Spleen (tissue), 13 donors: ENCODE measurements at places on chromosomes 2 and 18. TPM values are rescaled to one million over a fixed set of nuclear protein-coding genes. Genes with fewer than 3 reads are reported as not detected.

GRCh38 chr2:216133397-216133796 is 24.2 kb downstream of the XRCC5 start:
- H3K27ac ChIP-seq: no peak overlapping the region
- no peaks in the 10 kb centered on the region for H3K27me3 ChIP-seq
- peaks cover 98% of the 10 kb centered on the region for H3K36me3 ChIP-seq
- no peak for DNase-seq
- H3K4me1 ChIP-seq: peaks cover 33% of the 10 kb centered on the region
- no peak overlapping the region for H3K4me3 ChIP-seq

DNA sequence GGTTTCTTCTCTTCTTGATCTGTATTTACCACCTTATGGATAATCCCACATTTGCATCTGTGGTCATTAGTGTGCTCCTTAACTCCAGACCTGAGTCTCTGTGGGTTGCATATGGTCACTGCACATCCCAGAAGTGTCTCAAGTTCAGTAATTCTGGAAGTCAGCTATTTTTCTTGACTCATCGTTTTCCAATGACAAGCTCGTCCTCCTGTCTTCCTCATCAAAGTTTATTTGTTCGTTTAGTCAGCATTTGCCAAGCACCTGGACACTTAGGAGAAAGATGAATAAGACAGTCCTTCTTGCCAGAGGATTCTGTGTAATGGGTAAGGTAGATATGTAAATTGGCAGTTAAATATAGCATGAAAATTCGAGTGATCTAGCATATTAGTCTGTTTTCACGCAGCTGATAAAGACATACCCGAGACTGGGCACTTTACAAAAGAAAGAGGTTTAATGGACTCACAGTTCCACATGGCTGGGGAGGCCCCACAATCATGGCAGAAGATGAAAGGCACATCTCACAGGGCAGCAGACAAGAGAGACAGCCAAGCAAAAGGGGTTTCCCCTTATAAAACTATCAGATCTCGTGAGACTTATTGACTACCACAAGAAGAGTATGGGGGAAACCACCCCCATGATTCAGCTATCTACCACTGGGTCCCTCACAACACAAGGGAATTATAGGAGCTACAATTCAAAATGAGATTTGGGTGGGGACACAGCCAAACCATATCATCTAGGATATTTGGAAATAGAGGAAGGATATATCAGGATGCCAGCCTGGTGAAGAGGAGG is 19.4 kb downstream of the FASTKD2 start:
- H3K4me1 ChIP-seq: no peaks in the 10 kb centered on the region
- no peaks in the 10 kb centered on the region for H3K27me3 ChIP-seq

DNA sequence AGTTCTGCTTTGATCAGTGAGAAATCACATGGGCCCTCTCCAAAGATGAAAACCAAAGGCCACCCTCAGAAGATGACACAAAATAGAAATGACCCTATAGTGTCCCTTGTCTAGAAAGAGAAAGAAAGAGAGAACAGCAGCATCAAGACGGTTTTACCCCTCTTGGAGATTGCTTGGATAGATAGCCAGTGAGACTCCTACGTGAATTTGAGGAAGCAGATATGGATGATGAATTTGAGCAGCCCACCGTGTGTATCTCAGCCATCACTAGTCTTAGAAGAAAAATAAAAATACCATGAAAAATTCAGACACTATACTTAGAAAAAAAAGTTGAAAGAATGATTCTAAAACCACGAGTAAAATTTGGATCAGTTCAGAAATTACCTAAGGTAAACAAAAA is 329.1 kb upstream of the CNTNAP5 start:
- H3K36me3 ChIP-seq: no peaks in the 10 kb centered on the region
- H3K4me1 ChIP-seq: no peaks in the 10 kb centered on the region
- H3K27me3 ChIP-seq: no peaks in the 10 kb centered on the region
- no peak for DNase-seq

The MEX3C gene
- total RNA-seq: 52.5 TPM

- peak; percentile 87 for DNase-seq
- H3K4me1 ChIP-seq: peaks cover 21% of the 10 kb centered on the region
- H3K4me3 ChIP-seq: peak overlapping the region; percentile 63
- H3K27ac ChIP-seq: peak overlapping the region; percentile 51
- no peaks in the 10 kb centered on the region for H3K36me3 ChIP-seq
Measured at GRCh38 chr2:113157118-113157896, 16.5 kb upstream of the PSD4 start.

The ZEB2 gene
- 262 TPM for total RNA-seq

DNA sequence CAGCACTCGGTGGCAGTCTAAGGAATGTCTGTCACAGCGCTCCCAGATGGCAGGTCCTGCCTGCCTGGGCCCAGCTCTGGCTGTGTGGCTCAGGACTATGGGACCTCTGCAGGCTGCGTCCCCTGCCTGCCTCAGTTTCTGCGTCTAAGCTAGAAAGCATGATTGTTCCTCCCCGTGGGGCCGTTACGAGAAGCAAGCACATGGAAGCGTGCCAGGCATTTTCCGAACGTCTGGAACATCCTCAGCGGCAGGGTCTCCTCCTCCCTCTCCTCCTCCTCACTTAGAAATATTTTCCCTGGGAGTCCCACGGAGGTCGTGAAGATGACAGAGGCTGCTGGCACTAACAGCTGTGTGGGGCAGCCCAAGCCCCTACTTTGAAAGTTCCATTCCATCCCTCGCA is 43.3 kb downstream of the LRRFIP1 start:
- peaks cover 40% of the 10 kb centered on the region for H3K4me1 ChIP-seq
- peak overlapping the region; percentile 55 for H3K27ac ChIP-seq
- H3K4me3 ChIP-seq: no peak overlapping the region
- H3K27me3 ChIP-seq: no peaks in the 10 kb centered on the region
- peak; percentile 73 for DNase-seq

The DHX57 gene
- 20.5 TPM for total RNA-seq

DNA sequence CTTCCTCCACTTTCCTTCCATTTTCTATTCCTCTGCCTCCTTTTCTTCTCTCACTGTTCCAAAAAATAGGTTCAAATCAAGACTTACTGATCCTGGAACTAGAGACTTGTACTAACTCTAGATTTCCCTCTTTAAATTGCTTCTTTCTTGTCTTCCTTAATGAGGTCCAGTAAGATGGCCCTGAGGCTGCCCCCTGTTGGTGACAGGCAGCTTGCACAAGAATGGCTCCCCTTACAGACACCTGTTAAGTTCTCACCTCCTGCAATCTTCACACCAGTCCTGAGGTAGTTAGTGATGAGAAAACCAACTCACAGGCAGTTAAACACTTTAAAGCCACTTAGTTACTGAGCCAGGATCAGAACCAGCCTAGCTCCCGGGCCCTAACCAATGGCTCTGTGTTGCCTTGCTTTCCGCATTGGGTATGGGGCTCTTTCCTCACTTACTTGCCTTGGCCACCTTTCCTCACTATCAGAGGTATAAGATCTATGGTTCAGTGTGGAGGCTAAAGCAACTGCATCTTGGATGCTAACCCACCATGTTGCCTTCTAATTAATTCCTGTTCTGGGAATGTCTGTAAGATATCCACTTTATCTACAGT is 130.6 kb downstream of the AKAIN1 start:
- H3K27me3 ChIP-seq: no peaks in the 10 kb centered on the region
- no peak for DNase-seq
- no peaks in the 10 kb centered on the region for H3K4me1 ChIP-seq
- H3K4me3 ChIP-seq: no peak overlapping the region
- H3K27ac ChIP-seq: no peak overlapping the region

The GRB14 gene
- 0.97 TPM for total RNA-seq

DNA sequence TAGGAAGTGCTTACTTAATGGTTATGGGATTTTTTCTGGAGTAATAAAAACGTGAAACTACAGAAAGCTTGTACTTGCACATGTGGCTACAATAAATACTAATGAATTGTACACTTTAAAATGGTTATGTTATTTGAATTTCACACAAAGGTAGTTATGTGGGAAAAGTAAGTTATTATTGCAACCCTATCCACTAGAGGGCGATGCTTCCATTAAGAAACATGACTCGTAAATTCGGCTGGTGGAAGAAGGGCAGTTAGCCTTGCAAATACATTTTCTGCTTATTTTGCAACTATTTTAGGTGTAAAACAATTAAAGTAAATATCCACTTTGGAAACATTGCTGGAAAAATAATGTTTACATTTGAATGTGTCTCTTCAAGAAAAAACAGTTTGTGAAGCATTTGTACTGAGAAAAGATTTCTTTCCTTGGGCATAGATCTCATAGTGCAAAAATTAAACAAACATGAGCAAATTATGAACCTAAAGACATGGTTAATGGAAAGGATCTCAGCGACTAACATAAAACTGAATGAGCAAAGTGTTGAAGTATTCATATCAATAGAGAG is 68.1 kb upstream of the CSRNP3 start:
- DNase-seq: no peak
- H3K36me3 ChIP-seq: no peaks in the 10 kb centered on the region
- H3K27ac ChIP-seq: no peak overlapping the region
- H3K4me1 ChIP-seq: peaks cover 4% of the 10 kb centered on the region

DNA sequence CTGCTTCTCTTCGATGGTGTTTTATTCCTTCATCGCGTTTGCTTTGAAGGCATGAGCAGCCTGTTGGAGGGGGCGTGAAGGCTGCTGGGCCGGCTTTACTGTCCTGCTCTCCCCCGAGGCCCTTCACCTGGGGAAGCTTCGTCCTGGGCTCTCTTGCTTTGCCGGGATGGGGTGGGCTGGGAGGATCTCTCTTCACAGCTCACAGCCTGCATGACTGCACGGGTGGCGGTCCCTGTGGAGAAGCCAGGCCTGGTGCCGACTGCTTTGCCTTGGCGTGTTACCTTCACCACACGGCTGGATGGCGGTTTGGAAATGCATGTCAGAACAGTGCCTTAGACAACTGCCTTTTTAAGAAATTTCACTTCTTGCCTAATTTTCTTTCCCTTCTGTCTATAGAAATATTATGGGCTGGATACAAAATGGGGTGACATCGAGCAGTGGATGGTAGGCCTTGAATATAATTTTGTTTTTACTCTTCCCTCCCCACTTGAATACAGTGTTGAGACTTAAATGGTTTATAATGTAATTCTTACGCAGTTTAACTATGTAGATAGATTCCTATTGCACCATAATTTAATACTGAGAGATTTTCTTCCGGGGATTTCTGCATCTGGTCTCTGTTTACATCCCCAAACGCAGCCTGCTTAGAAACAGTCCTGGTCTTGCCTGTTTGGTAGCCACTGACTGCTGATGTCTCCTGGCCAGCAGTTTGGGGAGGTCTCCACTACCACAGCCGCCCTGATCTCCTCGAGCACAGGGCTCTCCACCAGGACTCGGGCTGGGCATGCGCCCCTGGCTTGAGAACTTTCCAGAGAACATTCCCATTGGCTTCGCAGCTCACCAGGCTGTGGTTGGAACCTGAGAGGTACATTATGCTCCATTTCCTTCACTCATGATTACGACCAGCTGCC is 81.0 kb upstream of the RBM44 start:
- no peak overlapping the region for H3K4me3 ChIP-seq
- no peaks in the 10 kb centered on the region for H3K27me3 ChIP-seq
- H3K27ac ChIP-seq: no peak overlapping the region
- DNase-seq: no peak
- peaks cover 38% of the 10 kb centered on the region for H3K36me3 ChIP-seq
- H3K4me1 ChIP-seq: peaks cover 17% of the 10 kb centered on the region

DNA sequence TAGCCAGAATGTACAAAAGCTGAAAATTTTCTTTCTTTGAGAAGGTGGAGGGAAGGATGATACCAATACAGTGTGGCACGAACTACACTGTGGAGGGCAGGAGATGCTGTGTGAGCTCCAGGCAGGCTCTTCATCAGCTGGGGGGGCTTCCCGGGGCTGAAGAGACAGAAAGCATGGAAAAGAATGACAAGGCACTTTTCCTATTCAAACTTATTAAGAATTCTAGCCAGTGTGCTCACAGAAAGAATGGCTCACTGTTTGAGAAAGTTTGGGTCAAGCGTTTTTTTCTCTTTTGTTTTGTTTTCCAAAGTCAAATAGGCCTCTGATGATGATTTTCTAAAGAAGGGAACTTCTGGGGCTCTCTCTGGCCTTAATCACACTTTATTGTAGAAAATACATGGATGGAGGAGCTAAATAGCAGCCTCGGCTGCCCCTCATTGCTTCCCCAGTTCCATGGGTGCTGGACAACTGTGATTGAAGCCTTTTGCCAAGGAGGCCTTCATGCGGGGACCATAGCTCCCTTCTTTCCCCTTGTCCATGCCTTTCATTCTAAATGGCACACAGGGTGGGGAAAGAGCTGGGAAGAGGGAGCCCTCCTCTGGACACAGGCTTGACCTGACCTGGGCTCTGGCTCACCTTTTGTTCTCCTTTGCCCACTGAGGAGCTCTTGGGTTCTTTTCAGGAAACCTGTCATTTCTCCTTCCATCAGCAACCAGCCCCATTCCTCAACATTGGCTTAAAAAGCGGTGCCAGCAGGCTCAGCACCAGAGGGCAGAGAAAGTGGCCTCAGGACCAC is 130.6 kb downstream of the TDRD15 start:
- no peak for DNase-seq
- no peaks in the 10 kb centered on the region for H3K36me3 ChIP-seq
- H3K27me3 ChIP-seq: no peaks in the 10 kb centered on the region
- no peak overlapping the region for H3K27ac ChIP-seq
- peaks cover 4% of the 10 kb centered on the region for H3K4me1 ChIP-seq

- H3K27ac ChIP-seq: no peak overlapping the region
- no peak for DNase-seq
- H3K4me1 ChIP-seq: peaks cover 73% of the 10 kb centered on the region
Measured at GRCh38 chr2:200453853-200454534, 55.9 kb downstream of the KCTD18 start.

DNA sequence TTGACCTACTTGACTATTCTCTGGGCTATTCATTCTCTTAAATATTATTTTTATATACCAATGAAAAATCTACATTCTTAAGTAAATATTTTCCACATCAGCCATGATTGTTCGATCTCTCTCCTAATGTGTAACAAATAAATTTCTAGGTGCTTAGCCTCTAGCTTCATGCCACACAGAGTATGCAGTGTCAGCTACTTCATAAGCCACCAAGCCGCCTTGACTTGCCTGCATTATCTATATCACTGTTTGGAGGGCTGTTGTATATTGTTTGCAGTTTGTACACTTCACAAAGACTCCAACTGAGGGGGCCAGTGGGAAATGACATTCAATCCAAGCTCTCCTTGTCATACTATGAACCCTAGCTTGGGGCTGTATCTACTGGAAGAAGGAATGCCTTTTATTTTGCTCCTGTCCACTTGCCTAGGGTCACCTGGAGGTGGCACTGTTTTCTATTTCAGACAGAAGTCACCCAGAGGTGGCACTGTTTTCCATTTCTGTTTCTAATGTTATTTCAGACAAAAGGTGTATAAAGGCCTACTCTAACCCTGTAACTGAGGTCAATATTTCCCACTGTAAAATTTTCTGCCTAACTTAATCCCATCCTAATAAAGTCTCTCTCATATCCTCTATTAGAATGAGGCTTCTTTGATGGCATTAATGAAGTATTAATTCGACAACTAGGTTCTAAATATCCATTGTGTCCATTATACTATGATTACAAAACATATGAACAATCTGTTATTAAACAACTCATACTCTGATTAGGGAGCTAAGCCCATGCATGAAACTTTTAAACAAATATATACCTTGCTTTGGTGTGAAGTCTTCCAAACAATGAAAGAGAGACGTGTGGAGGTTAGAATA is 36.4 kb downstream of the COL5A2 start:
- no peak overlapping the region for H3K27ac ChIP-seq
- no peaks in the 10 kb centered on the region for H3K36me3 ChIP-seq
- no peaks in the 10 kb centered on the region for H3K27me3 ChIP-seq
- no peak for DNase-seq
- H3K4me1 ChIP-seq: no peaks in the 10 kb centered on the region
